ENCODE measurements at places on chromosomes 4 and X.

- DNase-seq = no peak
Observed at GRCh38 chr4:118276580-118276979, 76.2 kb downstream of the PRSS12 start.

- no peak for DNase-seq
Observed at GRCh38 chr4:118280501-118281218, 72.1 kb downstream of the PRSS12 start.

GRCh38 chr4:152356428-152357034 is 179.4 kb downstream of the FBXW7 start:
- DNase-seq = no peak

DNA sequence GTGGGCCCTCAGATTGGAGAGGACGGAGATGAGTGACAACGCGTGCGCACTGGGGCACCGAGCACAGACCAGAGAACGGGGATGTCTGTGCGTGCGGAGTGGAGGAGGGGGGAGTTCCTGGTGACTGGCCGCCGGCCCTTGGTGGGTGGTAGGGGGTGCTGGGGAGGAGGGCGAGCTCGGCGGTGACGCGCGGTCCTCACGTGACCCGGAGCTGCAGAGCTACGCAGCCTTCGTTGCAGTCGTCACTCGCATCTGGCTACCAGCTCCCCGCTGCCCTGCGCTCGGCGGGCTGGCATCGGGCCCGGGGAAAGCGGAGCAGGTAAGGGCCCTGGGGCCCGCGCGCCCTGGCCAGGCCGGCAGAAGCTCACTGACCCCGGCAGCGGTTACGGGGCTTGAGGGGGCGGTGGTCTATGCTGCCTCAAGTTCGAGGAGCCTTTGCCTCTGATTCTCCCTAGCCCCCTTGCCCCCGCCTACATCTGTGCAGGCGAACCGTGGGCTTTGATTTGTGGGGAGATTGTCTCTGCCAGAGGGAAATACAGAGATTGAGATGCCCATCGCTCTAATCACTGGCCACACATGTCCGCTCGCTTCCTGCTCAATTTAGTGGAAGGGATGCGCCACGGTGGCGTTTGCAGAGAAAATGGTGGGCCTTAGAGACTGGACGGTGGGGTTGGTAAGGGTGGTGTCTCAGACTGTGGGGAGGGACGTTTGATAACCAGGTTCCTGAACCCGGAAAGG is at the start of gene ARMCX4:
Gene ARMCX4 (plus strand): TSS at position 245 of the 738 bp plus-strand sequence. CDS start 3,134 bp downstream, outside the sequence.
- DNase-seq = no peak

DNA sequence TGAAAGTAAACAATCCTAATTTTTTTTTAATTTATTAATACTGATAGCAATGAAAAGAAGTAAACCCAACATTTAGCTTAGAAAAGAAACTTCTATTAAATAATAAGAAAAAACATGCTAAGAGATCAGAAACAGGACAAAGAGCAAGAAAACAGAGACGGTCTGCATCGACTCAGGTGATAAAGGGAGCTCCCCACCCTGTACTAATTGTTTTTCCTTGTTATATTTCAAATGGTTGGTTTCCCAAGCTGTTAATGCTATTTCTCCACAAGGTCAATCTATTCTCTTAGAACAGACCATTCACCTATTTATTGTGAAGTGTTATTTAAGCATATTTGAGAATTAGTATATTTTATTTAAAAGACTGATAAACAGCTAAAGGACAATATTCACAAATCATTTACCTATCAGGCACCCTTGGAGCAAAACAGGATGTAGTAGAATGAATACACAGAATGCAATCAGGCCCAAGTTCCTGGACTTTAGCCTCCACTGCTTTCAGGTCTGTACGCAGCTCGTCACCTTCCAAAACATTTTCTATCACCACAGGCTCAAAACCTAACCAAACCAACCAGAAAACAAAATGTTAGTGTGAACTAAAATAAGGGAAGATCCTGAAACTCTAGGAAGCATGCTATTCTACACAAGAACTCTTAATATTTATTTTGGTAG is 5.5 kb downstream of the SEPSECS start:
- no peak for DNase-seq

DNA sequence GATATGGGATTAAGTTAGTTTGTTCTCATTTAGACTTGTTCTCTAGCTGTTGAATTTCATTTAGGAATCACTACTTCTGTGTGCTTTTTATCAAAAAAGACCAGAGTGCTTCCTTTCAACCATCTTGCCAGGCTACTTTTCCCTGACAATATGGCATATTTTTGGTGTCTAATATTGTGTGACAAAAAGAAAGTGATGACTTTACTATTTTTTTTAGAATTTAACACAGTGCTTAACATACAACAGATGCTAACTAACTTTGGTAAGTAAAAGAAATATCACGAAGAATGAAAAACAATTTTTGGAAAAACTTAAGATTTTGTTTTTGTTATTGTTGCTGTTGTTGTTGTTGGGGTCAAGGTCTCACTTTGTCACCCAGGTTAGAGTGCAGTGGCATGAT is 462.2 kb upstream of the PABPC4L start:
- DNase-seq = no peak

DNA sequence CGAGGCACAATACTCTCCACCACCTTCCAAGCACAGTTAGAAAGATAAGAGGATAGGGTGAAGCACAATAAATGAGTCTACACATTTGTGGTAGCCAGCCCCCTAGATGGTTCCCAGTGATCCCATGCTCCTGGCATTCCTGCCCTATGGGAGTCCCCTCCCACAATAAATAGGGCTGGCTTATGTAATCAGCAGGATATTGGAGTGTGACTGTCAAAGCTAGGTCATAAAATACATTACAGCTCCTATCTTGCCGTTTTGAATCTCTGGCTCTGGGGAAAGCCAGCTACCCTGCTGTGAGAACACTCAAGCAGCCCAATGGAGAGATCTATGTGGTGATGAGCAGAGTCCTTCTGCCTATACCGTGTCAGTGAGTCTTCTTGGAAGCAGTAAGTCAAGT is 198.7 kb upstream of the NOCT start:
- DNase-seq = no peak

GRCh38 chrX:112851161-112851779 is 10.6 kb upstream of the AMOT start:
- no peak for DNase-seq

DNA sequence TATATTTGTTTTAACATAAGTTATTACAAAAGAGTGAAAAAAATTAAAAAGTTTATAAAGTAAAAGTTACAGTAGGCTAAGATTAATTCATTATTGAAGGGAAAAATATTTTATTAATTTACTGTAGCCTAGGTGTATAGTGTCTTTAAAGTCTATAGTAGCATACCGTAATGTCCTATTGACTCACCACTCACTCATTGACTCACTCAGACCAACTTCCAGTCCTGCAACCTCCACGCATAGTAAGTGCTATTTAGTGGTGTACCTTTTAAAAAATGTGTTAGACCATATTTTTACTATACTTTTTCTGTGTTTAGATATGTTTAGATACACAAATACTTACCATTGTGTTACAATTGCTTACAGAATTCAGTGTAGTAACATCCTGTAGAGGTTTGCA is 841.1 kb downstream of the CENPC start:
- no peak for DNase-seq

DNA sequence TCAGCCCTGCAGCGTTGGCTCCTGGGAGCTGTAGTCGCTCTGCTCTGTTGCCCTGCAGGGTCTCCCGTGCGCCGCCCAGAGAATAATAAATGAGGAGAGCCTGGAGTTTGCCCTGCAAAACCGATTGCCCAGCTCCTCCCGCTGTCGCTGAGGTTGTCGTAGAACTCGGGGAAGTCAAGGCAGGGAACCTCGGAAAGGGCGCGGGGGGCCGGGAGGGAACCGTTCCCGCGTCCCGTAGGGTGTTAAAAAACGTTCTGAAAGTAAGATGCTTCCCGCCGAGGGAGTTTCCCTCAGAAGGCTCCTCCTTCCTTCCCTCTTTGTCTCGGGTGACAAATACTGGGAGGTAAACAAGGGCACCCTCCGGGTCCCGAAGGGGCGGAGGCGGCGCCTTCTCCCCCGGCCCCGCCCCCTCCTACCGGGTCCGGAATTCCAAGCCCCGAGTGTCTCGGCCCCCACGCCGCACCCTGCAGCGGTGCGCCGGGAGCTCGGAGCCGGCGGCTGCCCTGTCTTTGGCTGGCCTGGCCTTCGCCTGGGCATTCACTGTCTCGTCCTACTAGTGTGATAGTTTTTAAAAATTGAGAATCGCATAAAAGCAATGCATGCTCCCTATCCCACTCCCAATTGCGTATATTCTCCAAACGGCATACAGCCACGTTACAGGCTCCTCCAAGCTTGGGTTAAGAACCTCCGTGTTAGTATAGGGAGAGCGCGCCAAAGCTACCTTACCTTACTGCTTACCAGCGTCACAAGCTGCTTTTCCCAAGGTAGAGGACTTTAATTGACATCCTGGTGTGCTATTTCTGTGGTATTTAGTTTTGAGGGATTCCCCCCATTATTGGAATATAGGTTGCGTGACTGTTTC is 964 bp upstream of the HMGB2 start:
- peak; percentile 12 for DNase-seq

DNA sequence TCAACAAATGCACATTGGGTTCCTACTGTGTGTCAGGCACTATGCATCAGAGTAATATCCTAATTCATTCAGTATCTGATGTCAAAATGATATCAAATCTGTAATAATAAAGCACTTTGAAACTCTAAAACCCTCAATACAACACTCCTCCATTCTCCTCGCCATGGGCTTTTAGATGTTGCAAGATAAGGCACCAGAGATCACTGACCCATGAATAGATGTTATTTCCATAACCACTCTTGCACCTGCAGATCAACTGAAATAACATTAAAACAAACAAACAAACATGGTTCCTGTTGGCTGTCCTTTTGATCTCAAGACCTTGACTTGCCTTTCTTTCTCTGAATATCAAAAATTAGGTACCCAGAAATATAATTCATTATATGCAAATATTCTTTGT is 100.2 kb downstream of the MAB21L2 start:
- DNase-seq = no peak

DNA sequence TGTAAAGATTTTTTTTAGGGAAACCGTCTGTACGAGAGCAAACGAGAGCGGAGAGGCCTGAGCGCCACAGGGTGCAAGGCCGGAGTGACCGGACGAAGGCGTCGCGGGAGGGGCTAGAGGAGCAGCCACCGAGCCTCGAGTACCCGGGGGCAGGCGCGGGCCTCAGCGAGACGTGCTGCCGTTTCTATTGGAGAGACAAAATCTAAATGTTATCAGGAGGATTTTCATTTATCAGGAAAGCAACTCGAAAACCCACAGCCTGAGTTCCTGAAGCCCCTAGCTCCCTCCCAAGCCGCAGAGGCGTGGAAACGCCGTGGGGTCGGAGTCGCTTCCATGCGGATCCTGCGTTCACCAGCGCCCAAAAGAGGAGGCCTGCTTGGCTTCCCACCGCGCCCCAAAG is 194.3 kb downstream of the MGST2 start:
- no peak for DNase-seq

- DNase-seq = no peak
Observed at GRCh38 chr4:185809533-185810071, 2.4 kb downstream of the SORBS2 start.

GRCh38 chrX:84830836-84831235 is 172.8 kb upstream of the APOOL start:
- no peak for DNase-seq

DNA sequence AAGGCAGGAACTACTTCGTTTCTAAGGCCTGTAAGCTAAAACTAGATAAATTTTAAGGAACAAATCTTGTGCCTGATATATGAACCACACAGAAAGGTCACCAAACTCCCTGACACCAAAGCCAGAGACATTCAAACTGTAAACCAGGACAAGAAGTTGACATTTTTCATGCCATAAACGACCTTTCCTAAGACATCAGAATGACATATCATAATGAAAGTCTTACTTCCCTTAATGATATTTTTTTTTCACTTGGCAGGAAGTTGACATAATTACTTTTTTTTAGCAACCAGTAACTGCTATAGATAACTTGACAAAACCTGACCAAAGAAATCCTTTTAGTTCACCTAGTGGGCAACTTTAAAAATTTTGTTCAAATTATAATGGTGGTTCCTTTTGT is 231.5 kb upstream of the AGTR2 start:
- no peak for DNase-seq

- DNase-seq = no peak
Observed at GRCh38 chr4:147985376-147985775, 253.5 kb downstream of the ARHGAP10 start.

- no peak for DNase-seq
Observed at GRCh38 chrX:71102292-71102691, 4.2 kb downstream of the CXorf65 start.

DNA sequence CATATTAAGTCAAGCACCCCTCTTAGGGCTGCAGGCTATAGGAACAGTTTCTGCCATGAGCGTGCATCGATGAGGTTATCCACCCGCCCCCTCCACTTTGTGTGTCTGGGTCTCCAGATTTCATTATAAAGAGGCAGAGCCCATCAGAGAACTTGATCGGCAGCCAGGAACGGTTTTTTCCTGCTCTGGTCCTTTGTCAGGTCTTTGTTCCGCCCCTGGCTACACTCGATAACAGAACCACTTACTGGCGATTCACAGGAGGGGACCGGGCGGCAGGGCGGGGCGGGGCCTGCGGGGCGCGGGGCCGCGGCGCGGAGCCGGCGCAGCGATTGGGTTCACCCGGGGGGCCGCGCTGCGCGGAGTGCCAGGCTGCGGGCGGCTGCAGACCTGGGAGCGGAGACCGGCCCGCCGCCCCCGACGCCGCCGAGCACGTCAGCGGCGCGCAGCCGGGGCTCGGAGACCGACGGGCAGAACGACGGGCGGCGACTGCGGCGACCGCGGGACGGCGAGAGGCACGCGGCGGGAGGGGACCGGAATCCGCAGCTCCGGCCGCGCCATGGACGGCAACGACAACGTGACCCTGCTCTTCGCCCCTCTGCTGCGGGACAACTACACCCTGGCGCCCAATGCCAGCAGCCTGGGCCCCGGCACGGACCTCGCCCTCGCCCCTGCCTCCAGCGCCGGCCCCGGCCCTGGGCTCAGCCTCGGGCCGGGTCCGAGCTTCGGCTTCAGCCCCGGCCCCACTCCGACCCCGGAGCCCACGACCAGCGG is at the start of gene SLC10A4:
Gene SLC10A4 (plus strand): TSS at position 338 of the 771 bp plus-strand sequence. CDS start 219 bp downstream, at position 557.
- no peak for DNase-seq

- DNase-seq = no peak
Observed at GRCh38 chr4:45741897-45742296, 382.0 kb downstream of the GABRG1 start.

Measured in T-helper 1 cell (primary cell).